ENCODE measurements at places on chromosomes 7 and 10.
A peak's percentile ranks its signal among the peaks of the same experiment; 100 is the strongest.

DNA sequence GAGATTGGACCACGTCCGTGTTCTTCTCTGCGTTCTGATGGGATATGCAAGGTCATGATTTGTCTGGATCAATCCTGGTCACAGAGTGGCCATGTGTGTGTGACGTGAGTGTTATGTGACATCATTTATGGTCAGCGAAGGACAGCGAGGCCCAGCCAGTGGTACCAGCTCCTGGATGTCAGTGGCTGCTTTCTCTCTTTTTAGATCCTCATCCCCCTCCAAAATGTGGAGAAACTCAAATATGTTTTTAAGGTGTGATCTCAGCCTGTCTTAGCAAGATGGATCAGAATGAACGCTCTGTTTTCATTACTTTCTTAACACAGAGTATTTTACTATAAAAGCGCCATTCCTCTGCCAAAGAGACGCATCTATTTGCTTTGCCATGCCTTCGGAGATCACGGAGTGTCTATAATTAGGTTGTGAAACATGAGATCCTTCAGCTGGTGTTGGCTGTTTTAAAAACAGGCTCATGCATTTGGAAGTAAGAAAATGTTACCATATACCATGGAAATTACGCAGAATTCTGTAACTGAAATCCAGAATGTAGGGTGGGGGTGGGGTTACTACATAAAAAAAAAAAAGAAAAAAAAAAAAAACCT lies 245.5 kb upstream of the TCERG1L start:
- DNase-seq, result peak; percentile 55

DNA sequence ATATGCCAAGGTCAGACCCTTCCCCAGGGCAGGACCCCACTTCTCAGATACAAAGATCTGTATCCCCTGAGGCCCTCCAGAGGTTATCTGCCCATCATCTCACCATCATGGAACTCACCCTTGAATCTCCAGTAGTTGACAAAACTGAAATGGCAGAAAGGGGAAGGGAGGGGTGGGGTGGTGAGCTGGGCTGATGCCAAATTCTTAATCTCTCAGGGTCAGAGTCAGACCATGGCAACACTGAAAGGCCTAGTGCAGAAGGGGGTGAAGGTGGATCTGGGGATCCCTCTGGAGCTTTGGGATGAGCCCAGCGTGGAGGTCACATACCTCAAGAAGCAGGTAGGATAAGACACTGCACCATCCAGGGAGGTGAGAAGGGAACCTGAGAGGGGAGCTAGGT lies 3.1 kb downstream of the CNPY4 start:
- DNase-seq, result no peak

DNA sequence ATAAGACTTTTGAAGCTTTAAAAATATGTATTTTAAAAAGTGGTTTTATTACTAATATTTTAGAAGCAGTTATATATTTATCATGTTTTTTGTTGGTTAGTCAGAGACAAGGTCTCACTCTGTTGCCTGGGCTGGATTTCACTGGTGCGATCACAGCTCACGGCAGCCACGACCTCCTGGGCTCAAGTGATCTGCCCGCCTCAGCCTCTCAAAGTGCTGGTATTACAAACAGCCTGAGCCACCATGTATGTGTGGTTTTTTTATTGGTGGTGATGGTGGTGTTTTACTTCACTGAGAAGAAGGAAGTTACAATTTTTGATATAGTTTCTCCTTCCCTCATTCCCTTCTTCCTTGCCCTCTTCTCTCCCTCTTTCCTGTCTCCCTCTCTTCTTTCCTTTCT lies 13.4 kb downstream of the NHLRC2 start:
- DNase-seq, result no peak

- peak; percentile 9 for DNase-seq
Measured at GRCh38 chr10:93844979-93845626, 48.7 kb upstream of the SLC35G1 start.

- DNase-seq, result no peak
Measured at GRCh38 chr7:116805100-116805544, 57.3 kb upstream of the CAPZA2 start.

DNA sequence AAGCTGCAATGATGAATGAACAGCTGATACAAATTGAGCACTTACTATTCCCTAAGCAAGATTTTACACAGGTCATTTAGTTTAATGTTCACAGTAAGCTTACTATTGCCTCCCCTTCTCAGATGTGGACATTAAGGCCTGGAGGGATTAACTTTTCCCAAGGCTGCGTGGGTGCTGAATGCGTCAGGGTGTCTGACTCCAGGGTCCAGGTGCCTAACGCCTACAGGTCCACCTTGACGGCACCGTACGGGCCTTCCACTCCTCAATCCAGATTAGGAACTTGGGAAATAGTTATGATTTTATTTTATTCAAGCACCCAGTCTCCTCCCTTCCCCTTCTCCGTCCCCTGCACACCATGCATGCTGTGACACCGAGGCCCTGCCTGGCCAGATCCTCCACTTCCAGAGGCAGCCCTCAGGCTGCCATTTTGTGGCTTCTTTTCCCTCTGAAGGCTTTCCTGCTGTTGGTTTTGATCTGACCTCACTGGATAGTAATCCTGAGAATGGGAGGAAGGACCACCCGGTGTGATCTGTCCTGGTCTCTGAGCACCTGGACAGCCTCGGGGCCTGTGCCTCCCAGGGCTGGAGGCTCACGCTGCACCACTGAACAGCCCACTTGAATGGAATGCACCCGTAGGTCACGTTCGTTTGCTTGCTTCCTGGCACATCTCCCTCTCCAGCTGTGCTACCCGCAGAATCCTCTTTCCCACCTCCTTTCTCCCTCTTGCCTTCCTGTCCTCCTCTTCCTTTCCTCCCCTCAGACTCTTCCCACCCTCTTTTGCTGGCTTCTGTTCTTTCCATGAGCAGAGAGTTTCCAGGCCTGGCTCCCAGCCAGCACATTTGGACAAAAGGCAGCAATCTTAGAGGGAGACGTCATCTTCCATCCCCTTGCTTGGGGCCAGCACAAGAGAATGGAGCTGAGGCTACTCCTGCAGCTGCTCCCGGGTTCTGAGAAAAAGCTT lies 14.4 kb downstream of the DENND2A start:
- peak; percentile 64 for DNase-seq

DNA sequence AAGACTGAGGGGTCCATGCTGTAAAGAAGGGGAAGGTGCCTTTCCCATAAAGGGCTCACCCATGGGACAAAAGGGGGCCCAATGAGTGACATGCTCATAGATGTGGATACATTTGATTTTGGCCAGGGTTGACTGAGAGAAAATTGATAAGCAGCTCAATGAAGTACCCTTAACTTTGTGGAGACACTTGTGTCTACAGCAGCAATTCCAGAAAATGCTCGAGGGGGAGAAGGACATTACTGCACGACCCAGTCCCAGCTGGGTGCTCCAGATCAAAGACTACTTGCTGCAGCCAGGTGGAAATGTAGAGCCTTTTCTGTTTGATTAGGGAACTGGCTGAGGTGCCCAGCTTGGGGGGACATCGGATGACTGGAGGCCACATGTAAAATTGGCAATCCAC lies 22.2 kb upstream of the ADAMTS14 start:
- DNase-seq, result no peak

DNA sequence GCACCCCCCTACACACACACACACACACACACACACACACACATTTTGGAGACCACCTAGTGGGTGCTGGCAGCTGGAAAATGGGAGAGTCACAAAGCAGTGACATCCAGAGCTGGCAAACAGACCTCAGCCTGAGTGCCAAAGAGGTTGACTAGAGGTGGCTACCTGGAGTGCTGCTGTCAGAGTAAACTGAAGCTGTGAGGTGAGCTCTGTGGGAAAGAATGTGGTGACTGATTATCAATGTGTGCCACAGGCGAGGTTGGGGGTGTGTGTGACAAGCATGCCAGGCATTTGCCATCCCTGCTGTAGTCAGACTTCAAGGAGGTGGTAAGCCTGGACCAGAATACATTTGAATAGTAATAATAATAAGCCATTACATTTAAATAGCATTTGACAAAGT lies 120.6 kb downstream of the SLIT1 start:
- peak; percentile 80 for DNase-seq

DNA sequence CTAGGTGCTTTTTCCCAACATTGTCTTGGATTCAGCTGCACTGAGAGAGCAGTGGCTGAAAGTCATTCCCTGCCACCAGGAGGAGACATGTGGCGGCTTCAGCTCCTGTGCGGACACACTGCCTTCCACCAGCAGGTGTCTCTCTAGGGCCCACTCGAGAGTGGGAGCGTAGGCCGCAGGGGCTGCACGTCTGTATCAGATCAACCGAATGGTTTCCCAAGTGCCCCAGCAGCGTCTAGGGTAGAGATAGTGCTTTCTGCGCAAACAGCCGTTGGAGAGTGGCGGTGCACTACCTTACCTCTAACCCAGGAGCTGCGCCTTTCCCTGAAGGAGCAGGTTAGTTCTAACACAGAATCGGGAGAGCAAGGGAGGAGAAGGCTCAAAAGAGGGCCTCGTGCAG lies 31.7 kb downstream of the PAPOLB start:
- peak; percentile 41 for DNase-seq

GRCh38 chr7:23011222-23011924 lies 2.6 kb downstream of the HYCC1 start:
- DNase-seq, result no peak

- DNase-seq, result no peak
Measured at GRCh38 chr10:97724341-97724941, 10.9 kb downstream of the MARVELD1 start.

GRCh38 chr7:47991741-47992311 lies 12.4 kb upstream of the HUS1 start:
- peak; percentile 51 for DNase-seq

DNA sequence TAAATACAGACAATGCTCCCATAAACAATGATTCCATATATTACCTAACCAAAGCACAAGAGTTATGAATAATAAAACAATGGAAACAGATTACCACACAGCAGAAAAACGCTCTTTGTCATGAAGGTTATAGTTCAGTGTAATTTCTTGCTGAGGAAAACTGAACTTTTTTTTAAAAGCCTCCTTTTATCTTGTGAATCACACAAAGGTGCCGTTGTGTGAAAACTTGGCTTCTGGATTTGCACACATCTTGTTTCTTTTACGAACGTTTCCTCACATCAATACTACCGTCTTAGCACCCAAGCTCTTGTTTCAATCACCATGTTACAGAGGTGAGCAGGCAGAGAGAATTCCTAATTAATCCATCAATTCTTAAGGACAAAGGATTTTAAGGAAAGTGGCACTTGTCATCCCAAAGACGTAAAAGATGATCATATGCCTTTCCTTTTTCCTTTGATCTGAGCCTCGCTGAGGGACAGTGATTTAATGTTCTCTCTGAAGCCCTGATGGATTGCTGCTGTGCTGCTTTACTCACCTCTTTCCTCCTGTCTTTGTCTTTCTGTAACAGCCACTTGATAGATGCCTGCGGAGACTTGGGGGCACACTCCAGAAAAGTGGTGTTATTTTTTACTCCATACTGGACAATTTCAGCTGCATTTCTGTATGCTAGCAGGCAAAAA lies 110.1 kb downstream of the CD36 start:
- DNase-seq, result no peak

GRCh38 chr10:93463723-93464476 lies 18.2 kb downstream of the MYOF start:
- DNase-seq, result no peak

- DNase-seq, result no peak
Measured at GRCh38 chr7:22422831-22423615, 66.1 kb upstream of the RAPGEF5 start.

DNA sequence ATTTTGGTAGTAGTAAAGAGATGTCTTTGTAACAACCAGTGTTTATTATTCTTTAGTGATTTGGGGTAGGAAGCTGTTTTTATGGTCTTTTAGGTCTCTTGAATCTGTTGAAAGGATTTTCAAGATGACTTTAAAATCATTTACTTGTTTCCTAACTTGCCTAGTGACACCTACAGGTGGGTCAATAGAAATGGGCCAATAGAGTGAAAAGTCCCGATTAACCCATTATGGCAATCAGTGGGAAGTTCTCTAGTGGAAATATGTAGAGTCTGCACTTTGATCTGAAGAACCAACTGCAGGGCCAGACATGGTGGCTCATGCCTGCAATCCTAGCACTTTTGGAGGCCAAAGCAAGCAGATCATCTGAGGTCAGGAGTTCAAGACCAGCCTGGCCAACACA lies 374.7 kb upstream of the BMPER start:
- no peak for DNase-seq

DNA sequence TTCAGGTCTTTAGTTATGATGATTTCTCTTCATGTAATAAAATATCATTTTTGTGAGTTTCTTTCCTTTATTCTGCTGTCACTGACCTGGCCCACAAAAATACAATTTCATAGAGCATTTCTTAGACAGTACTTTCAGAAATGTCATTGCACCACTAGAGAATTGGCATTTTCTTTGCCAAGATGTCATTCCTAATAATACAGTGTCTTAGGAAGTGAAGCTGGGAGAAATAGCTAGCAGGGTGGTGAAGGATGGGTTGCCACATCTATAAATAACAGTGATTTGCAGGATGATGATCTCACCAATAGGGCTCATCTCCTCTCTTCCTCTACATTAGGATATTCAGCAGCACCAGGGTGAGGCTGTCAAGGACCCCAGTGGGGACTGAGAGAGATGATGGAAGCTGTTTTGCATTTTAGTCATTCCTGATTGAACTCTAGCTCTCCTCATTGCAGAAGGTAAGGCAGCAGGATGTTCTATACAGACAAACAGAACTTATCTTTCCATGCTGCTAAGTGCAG lies 452.1 kb downstream of the NXPH1 start:
- no peak for DNase-seq

- no peak for DNase-seq
Measured at GRCh38 chr10:123463181-123463580, 203.0 kb upstream of the GPR26 start.

DNA sequence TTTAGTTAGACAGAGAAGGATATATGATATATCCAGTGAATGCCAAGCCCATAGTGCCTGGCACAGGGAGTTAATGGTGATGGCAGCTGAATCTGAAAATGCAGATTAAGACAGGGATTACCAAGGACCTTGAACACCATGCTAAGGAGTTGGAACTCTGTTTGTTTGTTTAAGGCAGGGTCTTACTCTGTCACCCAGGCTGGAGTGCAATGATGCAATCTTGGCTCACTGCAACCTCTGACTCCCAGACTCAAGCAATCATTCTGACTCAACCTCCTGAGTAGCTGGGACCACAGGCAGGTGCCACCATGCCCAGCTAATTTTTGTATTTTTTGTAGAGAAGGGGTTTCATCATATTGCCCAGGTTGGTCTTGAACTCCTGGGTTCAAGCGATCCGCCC lies 1.6 kb downstream of the AKR1D1 start:
- no peak for DNase-seq

DNA sequence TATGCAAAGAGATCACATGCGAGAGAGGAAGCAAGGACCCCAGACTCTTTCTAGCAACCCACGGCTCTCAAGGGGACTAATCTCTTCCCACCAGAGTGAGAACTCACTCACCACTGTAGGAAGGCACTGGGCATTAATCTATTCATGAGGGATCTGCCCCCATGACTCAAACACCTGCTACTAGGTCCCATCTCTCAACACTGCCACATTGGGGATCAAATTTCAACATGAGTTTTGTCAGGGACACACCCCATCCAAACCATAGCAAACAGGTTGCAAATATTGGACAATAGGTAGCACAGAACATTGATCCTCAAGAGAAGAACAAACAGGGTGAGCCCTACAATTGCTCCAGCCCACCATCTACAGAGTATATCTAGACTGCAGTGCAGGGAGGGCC lies 740.6 kb downstream of the LRMDA start:
- peak; percentile 83 for DNase-seq

GRCh38 chr10:125991392-125991791 lies 95.0 kb downstream of the FANK1 start:
- peak; percentile 26 for DNase-seq

GRCh38 chr7:158574308-158575036 lies 13.2 kb downstream of the PTPRN2 start:
- DNase-seq, result no peak

GRCh38 chr10:132967540-132967939 lies 25.2 kb upstream of the CFAP46 start:
- no peak for DNase-seq

- no peak for DNase-seq
Measured at GRCh38 chr7:72087926-72088325, 324.2 kb downstream of the CALN1 start.
